T-helper 17 cell (primary cell): ENCODE measurements at places on chromosomes 1 and 21. TPM values are rescaled to one million over a fixed set of nuclear protein-coding genes. Genes with fewer than 3 reads are reported as not detected.

MYOG gene
- not detected for total RNA-seq

LRRC71 gene
- not detected for total RNA-seq

MECR gene
- 7.6 TPM for total RNA-seq

NBPF10 gene
- 5.6 TPM for total RNA-seq

SPRR5 gene
- not detected for total RNA-seq

RAB7B gene
- 0.18 TPM for total RNA-seq

- no peak overlapping the region for H3K4me3 ChIP-seq
- H3K27me3 ChIP-seq: no peaks in the 10 kb centered on the region
- DNase-seq: no peak
- H3K27ac ChIP-seq: peak overlapping the region; percentile 82
Measured at GRCh38 chr1:15958793-15959192, 17.1 kb downstream of the ZBTB17 start.

DNA sequence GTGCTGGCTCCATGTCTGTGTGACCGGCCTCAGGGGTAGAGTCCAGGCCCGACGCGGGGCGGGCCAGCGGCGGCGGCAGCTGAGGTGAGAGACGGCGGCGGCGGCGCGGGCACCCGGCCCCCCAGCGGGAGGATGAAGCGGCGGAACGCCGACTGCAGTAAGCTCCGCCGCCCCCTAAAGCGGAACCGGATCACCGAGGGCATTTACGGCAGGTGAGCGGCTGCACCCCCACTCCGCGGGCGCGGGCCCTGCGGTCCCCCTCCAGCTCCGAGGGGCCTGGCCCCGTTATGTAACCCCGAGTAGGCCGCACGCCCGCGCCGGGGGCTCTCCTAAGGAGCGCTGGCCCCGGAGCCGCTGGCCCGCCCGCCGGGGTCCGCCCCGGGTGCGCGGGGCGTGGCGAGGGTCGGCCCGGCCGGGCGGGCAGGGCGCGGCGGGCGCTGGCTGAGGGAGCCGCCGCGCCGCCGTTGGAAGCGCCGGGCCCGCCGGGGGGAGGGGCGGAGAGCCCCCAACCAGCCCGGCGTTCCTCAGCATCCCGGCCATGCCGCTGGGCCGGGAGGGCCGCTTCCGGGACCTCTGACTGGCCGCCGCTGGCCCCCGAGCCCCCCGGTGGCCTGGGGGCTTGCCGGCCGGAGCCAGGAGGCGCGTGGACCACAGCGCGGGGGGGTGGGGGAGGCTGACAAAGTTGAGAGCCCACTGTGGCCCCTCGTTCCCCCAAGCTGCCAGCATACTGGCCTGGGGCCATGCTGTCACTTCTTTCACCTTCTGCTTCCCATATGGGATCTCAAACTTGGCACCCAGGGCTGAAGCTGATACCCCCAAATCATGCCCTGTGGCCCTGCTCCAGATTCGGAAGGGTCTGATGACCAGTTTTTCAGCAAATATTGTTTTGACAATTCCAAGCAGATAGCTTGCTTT is 527 bp downstream of the MACO1 start:
- peak overlapping the region; percentile 94 for H3K4me3 ChIP-seq
- H3K36me3 ChIP-seq: no peaks in the 10 kb centered on the region
- peak overlapping the region; percentile 98 for H3K27ac ChIP-seq
- H3K27me3 ChIP-seq: no peaks in the 10 kb centered on the region

DNA sequence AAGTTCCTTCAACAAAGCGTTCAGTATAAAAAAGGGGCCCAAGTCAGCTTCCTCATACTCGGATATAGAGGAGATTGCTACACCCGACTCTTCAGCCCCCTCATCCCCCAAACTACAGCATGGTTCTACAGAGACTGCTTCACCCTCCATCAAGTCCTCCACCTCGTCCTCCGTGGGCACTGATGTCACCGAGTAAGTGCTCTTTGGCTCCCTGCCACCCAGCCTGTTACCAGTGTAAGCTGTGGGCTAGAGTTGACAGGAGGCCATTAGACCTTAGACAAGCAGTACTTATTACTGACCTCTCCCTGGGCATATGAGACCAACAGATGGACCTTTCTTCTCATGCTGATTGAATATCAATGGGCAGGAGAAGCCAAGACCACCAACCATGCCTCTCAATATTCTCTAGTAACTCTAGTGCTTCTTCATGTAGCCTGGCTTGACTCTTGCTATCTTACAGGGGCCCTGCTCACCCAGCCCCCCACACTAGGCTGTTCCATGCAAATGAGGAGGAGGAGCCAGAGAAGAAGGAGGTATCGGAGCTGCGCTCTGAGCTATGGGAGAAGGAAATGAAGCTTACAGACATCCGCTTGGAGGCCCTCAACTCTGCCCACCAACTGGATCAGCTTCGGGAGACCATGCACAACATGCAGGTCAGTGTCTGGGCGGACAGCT is 20.9 kb upstream of the IPO9 start:
- H3K36me3 ChIP-seq: peaks cover 18% of the 10 kb centered on the region
- no peak for DNase-seq
- no peak overlapping the region for H3K4me3 ChIP-seq

GRCh38 chr1:81443288-81443687 is 357.4 kb upstream of the ADGRL2 start:
- no peaks in the 10 kb centered on the region for H3K27me3 ChIP-seq
- H3K27ac ChIP-seq: no peak overlapping the region
- no peaks in the 10 kb centered on the region for H3K4me1 ChIP-seq
- no peak overlapping the region for H3K4me3 ChIP-seq
- no peak for DNase-seq

- no peaks in the 10 kb centered on the region for H3K36me3 ChIP-seq
- H3K4me3 ChIP-seq: no peak overlapping the region
- H3K4me1 ChIP-seq: peaks cover 15% of the 10 kb centered on the region
- DNase-seq: no peak
Measured at GRCh38 chr21:45304476-45304830, 16.8 kb upstream of the POFUT2 start.

DNA sequence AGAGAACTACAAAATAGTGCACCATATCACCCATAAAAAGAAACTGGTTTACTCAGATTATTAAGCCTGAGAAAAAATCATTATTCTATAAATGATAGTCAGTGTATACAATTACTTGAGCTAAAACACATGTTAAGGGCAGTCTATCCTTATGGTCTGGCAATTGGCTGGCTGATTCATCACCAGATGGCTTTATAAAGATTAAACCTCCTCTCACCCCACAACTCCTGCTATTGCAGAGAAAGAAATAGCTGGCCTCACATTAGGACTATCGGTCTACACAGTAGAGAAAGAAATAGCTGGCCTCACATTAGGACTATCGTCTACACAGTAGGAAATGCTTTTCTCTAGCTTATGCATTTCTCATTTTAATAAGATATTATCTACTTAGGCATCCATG is 21.2 kb downstream of the CEP170 start:
- H3K27me3 ChIP-seq: no peaks in the 10 kb centered on the region
- H3K4me1 ChIP-seq: no peaks in the 10 kb centered on the region
- H3K27ac ChIP-seq: no peak overlapping the region
- no peak overlapping the region for H3K4me3 ChIP-seq
- DNase-seq: no peak
- H3K36me3 ChIP-seq: peaks cover 7% of the 10 kb centered on the region

- H3K27me3 ChIP-seq: peaks cover 66% of the 10 kb centered on the region
- no peak for DNase-seq
- H3K36me3 ChIP-seq: peaks cover 10% of the 10 kb centered on the region
- H3K27ac ChIP-seq: no peak overlapping the region
- H3K4me1 ChIP-seq: no peaks in the 10 kb centered on the region
- H3K4me3 ChIP-seq: no peak overlapping the region
Measured at GRCh38 chr1:4605158-4605557, 49.3 kb upstream of the AJAP1 start.

- H3K4me3 ChIP-seq: no peak overlapping the region
- H3K27ac ChIP-seq: no peak overlapping the region
- H3K4me1 ChIP-seq: no peaks in the 10 kb centered on the region
- no peaks in the 10 kb centered on the region for H3K36me3 ChIP-seq
- H3K27me3 ChIP-seq: no peaks in the 10 kb centered on the region
Measured at GRCh38 chr1:70627910-70628309, 216.8 kb downstream of the CTH start.

- peaks cover 11% of the 10 kb centered on the region for H3K4me1 ChIP-seq
- peaks cover 14% of the 10 kb centered on the region for H3K27me3 ChIP-seq
- DNase-seq: no peak
- no peak overlapping the region for H3K27ac ChIP-seq
- no peak overlapping the region for H3K4me3 ChIP-seq
Measured at GRCh38 chr1:43044572-43045361, 86.1 kb upstream of the SLC2A1 start.

GRCh38 chr1:197021716-197022115 is 44.4 kb downstream of the CFHR5 start:
- H3K4me3 ChIP-seq: no peak overlapping the region
- H3K27me3 ChIP-seq: no peaks in the 10 kb centered on the region
- H3K4me1 ChIP-seq: no peaks in the 10 kb centered on the region
- no peaks in the 10 kb centered on the region for H3K36me3 ChIP-seq
- DNase-seq: no peak
